ENCODE measurements at places on chromosomes 13 and 19. TPM values are rescaled to one million over a fixed set of nuclear protein-coding genes. Genes with fewer than 3 reads are reported as not detected.

The MEDAG gene
- not detected for total RNA-seq

The KCNJ14 gene
- 1.7 TPM for total RNA-seq

The SHISA7 gene
- not detected for total RNA-seq

The ZNF492 gene
- total RNA-seq = 1.2 TPM

The ZNF534 gene
- not detected for total RNA-seq

The SLAIN1 gene
- total RNA-seq = 42.5 TPM

The ZNF506 gene
- 50.7 TPM for total RNA-seq

All from CD4-positive, alpha-beta T cell (primary cell).